Muscle of leg (tissue), 16 donors: ENCODE measurements at places on chromosomes 6 and 20. TPM values are rescaled to one million over a fixed set of nuclear protein-coding genes. Genes with fewer than 3 reads are reported as not detected.

DNA sequence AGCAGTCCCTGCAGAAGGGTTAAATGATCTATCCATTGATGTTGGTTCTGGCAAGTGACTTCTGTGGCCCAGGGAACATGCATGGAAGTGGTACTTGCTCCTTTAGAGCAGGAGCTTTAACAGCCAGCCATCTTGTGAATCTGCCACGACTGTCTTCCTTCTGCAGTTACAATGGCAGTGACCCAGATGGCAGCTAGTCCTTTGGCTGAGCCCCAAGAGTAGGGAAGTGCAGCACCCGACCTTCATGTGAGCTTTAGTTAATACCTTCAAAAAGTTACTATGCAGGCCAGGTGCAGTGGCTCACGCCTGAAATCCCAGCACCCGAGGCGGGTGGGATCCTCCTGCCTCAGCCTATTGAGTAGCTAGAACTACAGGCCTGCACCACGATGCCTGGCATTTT is 66.4 kb downstream of the POPDC3 start:
- peaks cover 35% of the 10 kb centered on the region for H3K36me3 ChIP-seq
- peak; percentile 11 for DNase-seq
- no peaks in the 10 kb centered on the region for H3K27me3 ChIP-seq
- no peak overlapping the region for H3K4me3 ChIP-seq

Gene TSBP1
- total RNA-seq = not detected

DNA sequence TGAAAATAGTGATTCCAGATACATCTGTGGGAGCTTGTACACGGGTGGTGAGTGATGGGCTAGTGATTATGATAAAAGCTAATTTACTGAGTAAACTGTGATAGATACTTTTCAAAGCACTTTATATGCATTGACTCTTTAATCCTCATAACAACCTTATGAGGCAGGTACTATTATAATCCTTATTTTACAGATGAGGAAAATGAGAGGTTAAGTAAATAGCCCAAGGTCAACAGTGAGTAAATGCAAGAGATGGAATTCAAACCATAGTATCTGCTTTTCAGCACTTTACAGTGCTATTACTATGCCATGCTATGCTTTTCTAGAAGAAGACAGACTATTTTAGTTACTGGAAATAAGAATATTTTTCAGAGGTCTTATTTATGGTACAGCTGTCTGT is 320.9 kb upstream of the CITED2 start:
- H3K27ac ChIP-seq = no peak overlapping the region
- no peaks in the 10 kb centered on the region for H3K4me1 ChIP-seq
- no peaks in the 10 kb centered on the region for H3K27me3 ChIP-seq
- no peaks in the 10 kb centered on the region for H3K36me3 ChIP-seq

Gene MATN4
- total RNA-seq = 0.58 TPM

GRCh38 chr6:147508042-147508865 is at the start of gene SAMD5:
Gene SAMD5, plus strand, starts transcription at chr6:147508690. Its CDS starts 239 bp downstream, at chr6:147508929.
- peak within 1 kb of the TSS; percentile 75 for H3K4me3 ChIP-seq
- H3K36me3 ChIP-seq = no peaks in the 10 kb centered on the region
- DNase-seq = peak; percentile 84
- peaks cover 40% of the 10 kb centered on the region for H3K27me3 ChIP-seq
- H3K4me1 ChIP-seq = peaks cover 14% of the 10 kb centered on the region

- no peak overlapping the region for H3K4me3 ChIP-seq
- H3K27ac ChIP-seq = no peak overlapping the region
- DNase-seq = no peak
Observed at GRCh38 chr20:63128367-63128766, 87.6 kb downstream of the YTHDF1 start.
